Skeletal muscle cell (primary cell): ENCODE measurements at places on chromosomes 1 and 21.

GRCh38 chr1:206145771-206146290 lies 28.6 kb upstream of the AVPR1B start:
- DNase-seq: no peak

DNA sequence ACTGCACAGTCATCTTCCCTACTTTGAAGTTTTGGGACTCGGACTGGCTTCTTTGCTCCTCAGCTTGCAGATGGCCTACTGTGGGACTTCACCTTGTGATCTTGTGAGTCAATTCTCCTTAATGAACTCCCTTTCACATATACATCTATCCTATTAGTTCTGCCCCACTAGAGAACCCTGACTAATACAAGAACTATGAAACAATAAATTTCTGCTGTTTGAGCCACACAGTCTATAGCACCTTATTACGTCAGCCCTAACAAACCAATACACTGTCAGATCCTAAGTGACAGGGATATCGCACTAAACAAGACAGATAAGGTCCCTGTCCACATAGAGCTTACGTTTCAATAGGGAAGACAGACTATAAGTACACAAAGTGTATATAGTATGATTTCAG lies 120.1 kb downstream of the PLPP3 start:
- DNase-seq: no peak

DNA sequence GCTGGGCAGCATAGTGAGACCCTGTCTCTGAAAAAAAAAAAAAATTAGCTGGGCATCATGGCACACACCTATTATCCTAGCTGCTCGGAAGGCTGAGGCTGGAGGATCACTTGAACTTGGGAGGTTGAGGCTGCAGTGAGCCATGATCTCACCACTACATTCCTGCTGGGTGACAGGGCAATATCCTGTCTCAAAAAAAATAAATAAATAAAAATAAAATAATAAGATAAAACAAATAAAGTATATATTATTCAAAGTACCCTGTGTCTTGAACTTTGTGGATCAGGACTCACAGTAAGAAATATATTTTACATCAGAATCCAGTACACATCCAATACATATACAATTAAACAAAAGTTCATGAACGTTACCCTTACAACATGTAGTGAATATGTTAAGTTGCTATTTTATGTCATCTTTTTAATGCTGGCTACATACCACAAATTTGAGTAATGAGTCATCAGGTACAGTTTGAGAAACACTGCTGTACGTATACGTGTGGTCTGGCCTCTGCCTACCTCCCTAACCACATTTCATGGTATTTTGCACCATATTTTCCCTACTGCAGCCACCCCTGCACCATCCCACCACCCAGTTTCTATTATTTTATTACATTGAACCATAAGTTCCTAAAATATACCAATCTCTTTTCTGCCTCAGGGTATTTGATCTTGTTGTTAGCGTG lies 4.4 kb downstream of the NME7 start:
- DNase-seq: peak; percentile 83

DNA sequence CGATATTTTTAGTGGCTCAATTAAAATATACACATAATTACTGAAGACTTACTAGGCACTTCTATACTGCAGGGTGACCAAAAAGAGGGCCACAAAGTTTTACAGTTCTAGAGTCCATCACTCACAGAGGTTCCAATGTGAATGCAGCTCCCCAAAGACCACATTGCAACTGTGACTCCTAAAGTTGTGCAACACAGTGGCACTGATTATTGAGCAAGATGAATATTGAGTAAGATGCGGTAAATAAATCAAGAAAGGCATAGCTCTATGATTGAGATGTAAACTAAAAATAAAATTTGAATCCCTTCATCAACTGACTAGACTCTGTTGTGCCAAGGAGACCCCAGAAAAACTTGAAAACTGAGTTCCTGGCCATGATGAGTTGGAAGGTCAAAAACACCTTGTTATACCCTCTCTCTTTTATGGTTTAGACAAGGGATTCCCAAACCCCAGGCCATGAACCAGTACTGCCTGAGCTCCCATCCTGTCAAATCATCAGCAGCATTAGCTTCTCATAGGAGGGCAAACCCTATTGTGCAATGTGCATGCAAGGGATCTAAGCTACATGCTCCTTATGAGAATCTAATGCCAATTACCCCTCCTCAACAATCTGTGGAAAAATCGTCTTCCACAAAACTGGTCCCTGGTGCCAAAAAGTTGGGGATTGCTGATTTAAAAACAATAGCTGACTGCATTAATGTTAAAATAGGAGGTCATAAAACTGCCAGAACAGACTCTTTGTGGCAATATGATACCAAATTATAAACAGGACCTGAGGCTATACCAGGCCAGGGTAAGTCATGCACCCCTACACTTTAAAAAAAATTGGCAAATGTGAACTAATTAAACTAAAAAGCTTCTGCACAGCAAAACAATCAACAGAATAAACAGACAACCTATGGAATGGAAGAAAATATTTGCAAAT lies 94.3 kb downstream of the ADGRL4 start:
- DNase-seq: peak; percentile 31

DNA sequence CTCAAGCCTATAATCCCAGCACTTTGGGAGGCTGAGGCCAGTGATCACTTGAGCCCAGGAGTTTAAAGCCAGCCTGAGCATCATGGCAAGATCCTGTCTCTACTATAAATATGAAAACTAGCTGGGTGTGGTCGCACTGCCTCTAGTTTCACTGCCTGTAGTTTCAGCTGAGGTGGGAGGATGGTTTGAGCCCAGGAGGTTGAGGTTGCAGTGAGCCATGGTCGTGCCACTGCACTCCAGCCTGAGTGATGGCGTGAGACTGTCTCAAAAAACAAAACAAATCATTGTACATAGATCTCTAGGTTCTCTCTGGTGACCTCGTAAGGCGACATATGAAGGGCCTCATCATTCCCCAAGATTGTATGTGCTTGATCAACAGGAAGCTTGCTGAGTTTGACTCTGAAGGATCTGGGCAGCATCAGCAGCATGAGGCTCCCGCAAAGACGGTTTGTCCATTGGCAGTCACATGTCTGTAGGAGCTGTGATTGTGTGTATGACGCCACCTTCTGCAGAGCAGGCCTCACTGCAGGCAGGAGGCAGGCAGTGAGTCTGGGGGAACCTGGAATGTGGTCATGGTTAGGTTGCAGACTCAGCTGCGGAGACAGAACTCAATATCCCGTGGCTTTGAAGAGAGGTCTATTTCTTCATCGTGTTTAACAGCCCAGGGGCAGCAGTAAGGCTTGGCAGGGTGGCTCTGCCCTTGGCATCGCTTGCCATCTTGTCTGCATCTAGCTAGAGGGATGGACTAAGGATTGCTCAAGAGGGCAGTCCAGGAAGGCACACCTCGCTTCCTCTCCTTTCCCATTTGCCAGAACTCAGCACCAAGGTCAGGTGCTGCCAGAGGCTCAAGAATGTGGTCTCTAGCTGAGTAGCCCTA lies 14.0 kb downstream of the ATP5PO start:
- DNase-seq: peak; percentile 31

- DNase-seq: no peak
Observed at GRCh38 chr1:109905491-109905890, 5.2 kb upstream of the CSF1 start.

DNA sequence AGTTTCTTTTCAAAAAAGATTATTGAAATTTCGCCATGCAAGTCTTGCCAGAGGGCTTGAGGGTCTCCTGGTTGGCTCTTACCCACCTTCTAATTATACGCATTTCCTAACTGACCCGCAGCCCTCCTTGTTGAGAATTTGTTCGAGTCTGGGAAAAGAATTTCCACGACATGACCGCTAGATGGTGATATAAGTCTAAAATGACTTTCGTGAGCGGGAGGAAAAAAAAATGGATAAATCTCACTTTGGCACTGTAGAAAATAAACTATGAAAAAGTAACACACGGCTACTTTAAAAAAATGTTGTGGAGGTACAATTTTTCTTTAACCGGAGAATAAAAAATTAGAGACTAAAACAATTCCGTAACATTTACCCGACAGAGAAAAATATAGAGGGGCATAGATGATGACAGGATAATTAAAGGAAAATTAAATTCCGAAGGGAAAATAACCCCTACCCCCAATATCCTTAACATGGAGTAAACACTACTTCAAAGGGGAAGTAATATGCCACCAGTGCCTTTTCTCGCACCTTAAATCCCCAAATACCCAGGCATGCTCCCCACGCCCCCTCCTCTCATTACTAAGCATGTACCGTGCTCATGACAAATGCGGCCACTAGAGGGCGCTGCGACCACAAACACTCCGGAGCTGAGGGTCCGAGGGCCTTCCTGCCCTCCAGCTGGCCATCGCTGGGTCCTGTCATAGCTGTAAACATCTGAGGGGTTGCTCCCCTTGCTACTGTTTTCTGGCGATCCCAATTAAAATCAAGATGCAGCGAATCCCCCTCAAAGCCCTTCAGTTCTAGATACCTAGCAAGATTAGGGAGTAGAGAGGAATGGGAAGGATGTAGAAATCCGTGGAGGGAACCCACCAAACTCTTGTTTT lies 266.9 kb downstream of the ASTN1 start:
- peak; percentile 7 for DNase-seq

GRCh38 chr21:36125512-36126207 lies 9.2 kb upstream of the CBR3 start:
- DNase-seq: no peak

- DNase-seq: peak; percentile 45
Observed at GRCh38 chr21:17783481-17784179, 35.5 kb downstream of the C21orf91 start.

DNA sequence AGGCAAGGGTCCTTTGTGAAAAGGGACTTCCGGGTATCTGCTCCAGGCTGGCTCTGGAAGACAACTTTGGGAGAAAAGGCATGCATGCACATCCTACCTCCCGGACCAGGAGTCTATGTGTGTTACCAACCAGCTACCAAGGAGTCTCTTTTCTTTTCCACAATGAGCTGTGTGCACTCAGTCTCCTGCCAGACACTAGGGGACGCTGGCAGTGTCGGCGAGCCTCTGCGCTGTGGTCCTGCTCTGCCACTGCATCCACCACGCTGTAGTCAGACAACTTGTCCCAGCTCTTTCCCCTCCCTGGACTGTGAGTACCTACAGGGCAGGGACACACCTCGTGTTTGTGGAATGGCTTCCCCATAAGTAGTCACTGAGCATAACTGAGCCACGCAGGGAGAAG lies 5.1 kb upstream of the SSR2 start:
- DNase-seq: no peak

GRCh38 chr21:45001134-45002095 lies 61.6 kb downstream of the SLX9 start:
- peak; percentile 34 for DNase-seq

DNA sequence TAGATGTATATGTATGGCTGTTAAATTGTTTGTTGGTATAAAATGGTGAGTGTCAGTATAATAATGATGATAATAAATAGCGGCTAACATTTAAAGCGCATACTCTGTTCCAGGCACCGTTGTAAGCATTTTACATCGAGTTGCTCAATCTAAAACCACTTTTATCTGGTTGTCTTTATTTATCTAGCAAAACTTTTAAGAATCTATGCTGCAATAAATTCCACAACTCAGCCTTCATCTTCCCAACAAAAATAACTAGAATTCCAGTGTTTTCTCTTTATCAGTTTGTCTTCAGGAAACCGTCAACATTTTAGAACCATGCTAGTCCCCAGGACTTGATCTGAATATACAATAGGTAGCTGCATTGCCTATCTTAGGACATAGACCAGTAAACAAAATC lies 19.3 kb upstream of the SLC16A1 start:
- DNase-seq: no peak

DNA sequence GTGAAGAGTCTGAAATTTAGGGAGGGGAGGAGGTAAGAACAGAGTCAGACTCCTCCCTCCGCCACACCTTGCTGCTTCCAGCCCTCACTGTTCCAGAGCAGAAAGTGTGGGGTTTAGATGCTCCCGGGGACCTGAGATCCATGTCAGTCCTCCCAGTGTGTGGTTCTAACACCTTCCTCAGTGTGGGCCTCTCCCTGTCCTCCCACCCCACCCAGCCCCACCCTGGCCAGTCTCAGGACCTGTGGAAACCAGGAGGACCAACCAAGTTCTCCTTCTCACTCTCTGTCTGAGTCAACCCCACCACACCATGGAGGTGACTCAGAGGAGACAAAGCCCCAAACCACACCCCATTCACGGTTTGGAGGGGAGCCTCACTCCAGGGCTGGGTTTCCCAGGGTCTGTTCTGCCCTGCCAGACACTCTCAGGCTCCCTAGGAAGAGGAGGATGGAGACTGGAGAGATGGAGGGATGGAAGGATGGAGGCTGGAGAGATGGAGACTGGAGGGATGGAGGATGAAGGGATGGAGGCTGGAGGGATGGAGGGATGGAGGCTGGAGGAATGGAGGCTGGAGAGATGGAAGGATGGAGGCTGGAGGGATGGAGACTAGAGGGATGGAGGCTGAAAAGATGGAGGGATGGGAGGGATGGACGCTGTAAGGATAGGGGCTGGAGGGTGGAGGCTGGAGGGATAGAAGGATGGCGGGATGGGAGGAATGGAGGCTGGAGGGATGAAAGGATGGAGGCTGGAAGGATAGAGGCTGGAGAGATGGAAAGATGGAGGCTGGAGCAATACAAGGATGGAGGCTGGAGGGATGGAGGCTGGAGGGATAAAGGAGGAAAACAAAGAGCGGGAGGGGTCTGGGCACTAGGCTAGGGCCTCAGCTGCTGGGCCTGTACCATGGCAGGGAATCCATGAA lies 100.9 kb upstream of the RUNX3 start:
- DNase-seq: no peak

GRCh38 chr21:38997051-38997842 lies 186.0 kb downstream of the PSMG1 start:
- DNase-seq: no peak

DNA sequence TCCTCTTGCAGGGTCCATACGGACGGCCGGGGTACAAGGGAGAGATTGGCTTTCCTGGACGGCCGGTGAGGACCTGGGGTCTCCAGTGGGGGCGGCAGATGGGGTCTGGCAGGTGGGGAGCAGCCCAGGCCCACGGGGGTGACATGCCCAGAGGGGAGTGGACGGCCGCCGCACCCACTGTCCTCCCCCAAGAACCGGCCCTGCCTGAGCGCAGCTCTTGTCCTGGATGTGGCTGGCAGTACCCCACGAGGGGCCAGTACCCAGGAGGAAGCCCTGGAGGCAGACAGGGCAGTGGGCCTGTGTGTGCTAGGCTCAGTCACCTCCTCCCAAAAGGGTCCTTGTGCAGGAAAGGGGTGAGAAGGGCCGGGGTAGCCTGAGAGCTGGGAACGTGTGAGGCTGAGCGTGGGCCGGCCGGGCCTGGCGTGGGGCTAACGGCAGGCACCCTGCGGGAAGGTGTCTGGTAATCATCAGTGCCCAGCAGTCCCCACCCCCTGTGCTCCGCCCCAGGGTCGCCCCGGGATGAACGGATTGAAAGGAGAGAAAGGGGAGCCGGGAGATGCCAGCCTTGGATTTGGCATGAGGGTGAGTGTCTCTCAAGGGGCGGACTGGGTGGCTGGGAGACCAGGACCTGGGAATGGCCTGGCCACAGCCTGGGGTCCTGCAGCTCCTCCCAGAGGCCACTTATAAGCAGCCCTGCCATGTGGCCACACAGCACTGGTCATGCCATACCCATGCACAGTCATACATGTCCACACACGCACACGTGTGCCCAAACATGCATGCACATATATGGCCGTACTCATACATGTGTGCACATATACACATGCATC lies 47.2 kb downstream of the SLC19A1 start:
- DNase-seq: no peak
